NCI-H1417 treated with DMSO at 0.1 percent for 48 hours (cell line): ENCODE measurements at places on chromosomes 16 and 17.

DNA sequence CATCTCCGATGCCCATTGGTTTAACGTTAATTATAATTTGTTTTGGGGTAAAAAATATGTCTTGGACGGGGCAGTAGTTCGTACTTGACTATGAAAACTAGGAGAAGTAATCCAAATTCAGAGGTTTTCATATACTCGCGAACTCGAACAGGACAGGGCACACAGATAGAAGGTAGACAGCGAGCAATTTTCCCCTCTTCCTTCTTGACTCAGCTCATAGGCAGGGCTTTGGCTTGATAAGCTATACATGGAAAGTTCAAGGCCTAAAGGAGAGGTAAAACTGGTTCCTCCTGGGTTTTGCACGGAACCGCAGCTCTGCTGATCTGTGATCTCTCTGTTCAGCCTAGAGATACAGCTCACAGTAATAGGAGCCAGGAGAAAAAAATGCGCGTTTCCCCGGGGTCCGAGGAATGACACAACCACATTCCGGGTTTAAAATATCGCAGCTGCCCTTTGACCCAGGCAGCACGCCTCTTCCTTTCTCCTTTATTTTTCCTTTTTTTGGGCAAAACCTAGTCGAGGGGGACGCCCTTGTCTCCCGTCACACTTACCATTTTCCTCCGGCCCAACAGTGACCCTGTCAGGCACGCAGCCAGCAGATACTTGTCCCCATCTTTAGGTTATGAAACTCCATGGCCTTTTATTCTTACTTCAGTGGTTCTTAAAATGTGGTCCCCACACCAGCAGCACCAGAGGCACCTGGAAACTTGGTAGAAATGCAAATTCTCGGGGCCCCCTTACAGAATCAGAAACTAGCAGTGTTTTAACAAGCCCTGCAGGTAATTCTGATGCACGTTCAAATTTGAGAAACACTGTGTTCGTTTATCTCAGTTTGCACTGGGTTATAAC lies 1.7 kb upstream of the LASP1 start:
- no peak for DNase-seq

- no peak for DNase-seq
Measured at GRCh38 chr17:38429476-38430100, 1.3 kb downstream of the ARHGAP23 start.

GRCh38 chr17:21210411-21211076 lies 3.4 kb downstream of the TMEM11 start:
- no peak for DNase-seq

GRCh38 chr17:39461926-39462569 lies 762 bp downstream of the CDK12 start:
- DNase-seq = no peak

DNA sequence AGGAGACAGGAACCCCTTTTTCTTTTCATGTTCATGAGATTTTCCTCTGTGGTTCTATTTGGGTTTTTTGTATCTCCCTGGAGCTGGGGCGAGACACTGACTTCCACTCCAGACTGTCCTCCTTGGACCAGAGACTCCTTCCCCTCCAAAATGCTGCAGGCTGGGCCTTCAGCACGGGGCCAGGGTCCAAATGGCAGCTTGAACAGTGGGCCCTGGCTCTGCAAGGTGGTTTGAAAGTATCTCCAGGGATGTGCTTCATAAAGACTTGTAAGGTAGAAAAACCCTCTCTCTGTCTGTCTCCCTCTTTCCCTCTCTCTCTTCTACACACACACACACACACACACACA lies 236.1 kb downstream of the ZNF423 start:
- DNase-seq = no peak
